Cortex of kidney (tissue), 1 donor: ENCODE measurements at places on chromosomes 1 and 21.

DNA sequence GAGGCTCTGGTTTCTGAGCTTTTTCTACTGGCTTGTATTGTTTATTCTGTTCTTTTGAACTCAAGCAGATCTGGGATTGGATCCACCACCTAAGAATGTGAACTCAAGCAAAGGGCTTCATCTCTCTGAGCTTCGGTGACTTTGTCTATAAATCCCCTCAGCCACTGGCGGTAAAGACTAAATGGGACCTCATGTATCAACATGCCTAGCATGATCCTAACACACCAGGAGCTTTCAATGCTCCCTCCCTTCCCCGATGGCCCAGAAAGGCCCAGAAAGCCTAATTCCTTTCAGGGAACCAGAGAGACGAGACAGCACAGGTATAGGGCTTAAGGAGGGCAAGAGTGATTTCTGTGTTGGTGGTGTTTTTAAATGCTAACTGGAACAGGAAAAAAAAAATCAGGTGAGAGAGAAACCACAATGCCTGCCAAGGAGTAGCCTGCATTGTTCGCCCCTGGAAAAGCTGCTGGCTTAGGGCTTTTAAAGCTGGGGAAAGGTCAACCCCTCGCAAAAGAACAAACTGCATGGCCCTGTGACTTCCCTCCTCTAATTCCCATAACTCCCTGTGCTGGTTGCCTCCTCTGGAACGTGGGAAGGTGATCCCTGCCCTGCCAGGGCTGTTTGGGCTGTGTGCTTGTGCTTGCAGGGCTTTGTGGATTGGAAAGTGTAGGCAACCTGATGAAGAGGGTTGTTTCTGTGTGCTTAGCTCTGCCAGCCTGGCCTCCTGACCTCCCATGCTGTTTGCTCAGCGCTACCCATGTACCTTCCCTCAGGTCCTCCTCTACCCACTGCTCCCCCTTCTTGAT, 147.0 kb downstream of the PLPP3 start:
- no peak for DNase-seq

- no peak for DNase-seq
These were observed 84.4 kb downstream of the CLEC20A start for GRCh38 chr1:178412400-178412770.

DNA sequence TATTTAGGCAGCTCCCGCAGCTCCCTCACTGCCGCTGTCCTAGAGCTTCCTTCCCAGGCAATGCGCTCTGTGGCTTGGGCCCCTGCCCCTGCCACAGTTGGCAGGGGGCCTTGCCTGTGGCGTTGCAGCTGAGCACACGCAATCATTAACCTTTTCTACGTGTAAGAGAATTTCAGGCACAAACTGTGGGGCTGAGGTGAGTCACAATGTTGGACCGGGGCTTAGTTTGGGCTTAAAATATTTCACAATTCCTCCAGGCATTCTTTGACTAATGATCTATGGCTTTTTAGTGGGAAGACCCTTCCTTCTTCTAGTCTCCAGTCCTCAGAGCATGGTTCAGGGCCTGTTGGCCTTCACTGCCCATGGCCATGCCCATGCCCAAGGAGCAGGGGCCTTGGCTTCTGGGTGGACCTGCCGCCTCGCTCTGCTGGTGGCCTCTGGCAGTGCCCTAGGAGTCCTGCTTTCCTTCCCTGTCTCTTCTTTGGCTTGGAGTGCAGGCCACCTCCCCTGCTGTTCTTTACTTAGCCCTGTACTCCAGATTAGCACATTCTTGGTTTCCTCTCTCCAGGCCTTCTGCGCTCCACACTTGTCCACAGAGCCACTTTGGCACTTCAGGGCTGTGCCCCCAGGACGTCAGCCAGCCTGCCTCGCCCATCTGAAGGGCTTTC, 39.2 kb downstream of the MAPKAPK2 start:
- DNase-seq = no peak

DNA sequence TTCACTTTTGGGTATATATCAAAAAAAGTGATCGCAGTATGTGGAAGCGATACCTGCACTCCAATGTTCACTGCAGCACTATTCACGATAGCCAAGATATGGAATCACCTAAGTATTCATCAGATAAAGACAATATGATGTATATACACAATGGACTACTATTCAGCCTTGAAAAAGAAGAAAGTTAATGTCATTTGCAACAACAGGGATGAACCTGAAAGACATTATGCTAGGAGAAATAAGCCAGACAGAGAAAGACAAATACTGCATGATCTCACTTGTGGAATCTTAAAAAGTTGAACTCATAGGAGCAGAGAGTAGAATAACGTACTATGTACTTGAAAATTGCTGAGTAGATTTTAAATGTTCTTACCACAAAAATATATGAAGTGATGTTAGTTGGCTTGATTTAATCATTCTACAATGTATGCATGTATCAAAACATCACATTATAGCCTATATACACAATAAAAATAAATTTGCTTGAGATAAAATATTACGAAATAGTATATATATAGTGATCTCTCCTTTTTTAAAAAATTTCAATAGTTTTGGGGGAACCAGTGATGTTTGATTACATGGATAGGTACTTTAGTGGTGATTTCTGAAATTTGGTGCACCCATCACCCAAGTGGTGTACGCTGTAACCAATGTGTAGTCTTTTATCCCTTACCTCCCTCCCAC, 56.0 kb downstream of the DTL start:
- DNase-seq = no peak

DNA sequence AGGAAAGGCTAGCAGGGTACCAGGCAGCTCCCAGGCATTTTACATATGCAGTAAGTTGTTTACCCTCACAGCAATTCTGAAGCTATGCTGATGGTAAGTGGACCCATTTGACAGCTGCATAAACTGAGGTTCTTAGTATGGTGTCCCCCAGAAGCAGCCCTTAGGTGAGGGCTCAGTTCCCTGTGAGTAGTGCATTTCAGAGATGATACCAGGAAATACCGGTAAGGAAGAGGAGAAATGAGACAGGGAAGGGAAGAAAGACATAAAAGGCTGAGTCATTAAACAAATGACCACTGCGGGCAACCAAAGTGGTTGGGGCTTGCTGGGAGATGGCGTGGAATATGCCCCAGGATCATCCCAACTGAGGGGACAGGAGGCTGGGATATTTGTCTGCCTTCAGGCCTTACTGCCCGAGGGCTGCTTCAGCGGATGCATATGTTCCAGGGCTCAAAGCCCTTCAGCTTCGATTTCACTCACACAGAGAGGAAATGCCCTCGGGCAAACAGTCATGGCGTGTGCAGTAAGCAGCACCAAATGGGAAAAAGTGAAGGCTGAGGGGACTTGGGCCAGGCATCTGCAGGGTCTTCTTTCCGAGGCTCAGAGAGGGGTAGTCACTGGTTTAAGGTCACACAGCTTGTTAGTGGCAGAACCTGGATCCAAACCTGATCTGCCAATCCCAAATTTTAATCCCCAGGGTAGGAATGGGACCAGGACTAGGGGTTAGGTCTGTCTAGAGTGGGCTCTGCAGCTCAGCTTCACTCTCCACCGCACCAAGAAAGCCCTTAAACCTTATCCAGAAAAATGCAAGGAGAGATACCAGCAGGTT, 133.7 kb upstream of the RUNX3 start:
- DNase-seq = no peak

DNA sequence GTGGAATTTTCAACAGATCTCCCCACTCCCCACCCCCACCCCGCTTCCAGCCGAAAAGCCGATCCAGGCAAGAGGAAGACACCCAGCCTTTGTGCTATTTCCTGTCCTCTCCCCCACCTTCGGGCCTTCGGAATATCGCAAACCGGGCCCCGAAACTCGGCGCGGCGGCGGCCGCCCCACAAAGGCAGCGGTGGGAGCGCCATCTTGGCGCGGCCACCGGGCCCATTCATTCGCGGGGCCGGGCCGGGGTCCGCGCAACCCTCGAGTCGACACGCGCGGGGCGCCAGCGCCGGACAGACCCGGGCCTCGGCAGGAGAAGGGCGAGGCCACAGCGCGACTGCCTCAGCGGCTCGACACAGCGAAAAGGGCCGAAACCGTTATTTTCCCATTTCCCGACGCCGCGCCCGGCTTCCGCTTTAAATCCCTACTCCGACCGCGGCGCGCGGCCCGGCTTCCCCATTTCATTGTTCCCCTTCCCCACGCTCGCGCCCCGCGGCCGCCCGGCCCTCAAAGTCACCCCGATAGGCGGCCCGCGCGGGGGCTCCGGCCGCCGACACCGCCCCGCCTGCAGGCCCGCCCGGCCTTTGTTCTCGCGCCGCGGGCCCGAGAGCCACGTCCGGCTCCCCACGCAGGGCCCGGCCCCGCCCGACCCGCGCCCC, 911 bp downstream of the GNB1 start:
- no peak for DNase-seq

DNA sequence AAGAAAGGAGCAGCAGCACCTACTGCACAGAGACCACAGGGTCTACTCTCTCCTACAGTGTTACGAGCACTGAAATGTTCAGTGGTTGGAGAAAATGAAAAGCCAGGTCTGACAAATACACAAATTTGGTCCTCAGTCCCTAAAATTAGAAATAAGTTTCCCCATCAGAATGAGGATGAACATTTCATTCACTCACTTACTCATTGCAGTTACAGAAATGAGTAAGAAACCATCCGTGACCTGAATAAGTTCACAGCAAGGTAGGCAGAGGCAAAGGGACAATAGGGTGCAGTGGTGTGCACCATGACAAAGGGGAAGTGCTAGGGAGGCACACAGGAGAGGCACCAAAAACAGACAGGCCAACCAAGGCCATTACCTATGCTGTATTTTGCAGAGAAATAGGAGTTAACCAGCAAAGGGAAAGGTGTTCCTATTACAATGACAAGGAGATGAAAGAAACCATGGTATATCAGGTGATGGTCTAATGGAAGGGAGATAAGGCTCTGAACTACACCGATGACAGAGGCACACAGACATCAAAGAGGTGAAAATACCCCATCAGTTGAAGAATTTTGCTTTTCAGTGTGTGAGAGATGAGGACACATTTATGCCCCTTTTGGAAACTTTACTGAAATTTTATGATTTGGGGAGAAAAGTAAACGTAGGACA, 29.4 kb downstream of the VAV3 start:
- DNase-seq = no peak

- no peak for DNase-seq
These were observed 68.3 kb upstream of the SPAG17 start for GRCh38 chr1:118253053-118253915.

DNA sequence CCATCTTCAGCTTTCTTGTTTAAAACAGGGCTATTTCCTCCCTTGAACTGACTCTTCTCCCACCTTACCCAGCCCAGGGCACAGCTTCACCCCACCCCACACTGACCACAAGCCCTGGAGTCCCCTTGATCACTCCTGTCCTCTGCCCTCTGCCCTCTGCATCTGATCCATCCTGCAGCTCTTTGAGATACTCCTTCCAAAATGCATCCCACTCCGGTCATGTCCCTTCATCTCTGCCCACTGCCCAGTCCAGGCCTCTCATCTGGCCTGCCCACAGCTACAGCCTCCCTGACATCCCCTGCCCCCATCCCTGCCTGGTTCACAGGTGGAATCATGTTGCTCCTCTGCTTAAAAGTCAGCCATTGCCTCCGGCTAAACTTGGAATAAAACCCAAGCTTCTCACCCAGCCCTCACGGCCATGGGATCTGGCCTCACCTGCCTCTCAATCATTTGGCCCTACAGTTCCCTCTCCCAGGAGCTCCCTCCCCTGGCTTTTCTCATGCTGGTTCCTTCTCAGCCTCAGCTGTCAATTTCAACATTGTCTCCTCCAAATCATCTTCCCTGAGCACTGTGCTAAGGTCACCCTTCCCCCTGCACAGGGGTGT, 202.0 kb downstream of the MATN1 start:
- no peak for DNase-seq

DNA sequence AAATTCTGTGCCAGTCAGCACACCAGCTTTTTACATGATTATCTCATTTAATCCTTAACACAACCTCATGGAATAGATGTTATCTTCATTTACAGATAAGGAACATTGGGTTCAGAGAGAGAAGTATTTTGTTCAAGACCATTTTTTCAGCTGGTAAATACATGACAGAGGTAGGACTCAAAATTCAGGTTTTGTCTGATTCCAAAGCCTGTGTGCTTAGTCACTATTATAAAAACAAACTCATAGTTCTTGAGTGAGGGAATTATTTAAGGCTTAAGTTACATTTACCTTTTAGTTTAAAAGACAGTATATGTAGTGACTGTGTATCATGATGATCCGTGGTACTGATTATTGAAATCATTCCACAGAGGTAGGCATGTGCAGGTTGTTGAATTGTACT, 125.2 kb downstream of the MAGI3 start:
- DNase-seq = no peak

- no peak for DNase-seq
These were observed 1.2 kb upstream of the SRSF11 start for GRCh38 chr1:70220015-70220414.

DNA sequence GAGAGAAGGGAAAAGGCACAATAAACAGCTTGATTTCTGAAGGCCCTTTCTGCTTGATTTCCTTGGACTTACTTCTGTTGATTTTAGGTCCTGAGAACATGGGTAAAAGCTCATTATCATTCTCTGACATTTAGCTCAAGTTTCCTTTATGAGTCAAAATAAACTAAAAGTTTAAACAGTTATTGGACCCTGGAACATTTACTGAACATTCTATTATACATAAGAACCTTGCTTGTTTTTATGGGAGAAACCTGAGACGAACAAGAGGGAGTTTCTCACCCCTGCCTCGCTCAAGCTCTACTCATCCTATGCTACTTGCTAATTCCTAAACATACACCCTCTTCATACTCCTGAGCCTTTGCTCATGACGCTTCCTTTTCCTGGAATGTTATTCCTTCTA, 538.3 kb upstream of the PKN2 start:
- DNase-seq = no peak

- no peak for DNase-seq
These were observed 513 bp upstream of the HHAT start for GRCh38 chr1:210328032-210328745.

DNA sequence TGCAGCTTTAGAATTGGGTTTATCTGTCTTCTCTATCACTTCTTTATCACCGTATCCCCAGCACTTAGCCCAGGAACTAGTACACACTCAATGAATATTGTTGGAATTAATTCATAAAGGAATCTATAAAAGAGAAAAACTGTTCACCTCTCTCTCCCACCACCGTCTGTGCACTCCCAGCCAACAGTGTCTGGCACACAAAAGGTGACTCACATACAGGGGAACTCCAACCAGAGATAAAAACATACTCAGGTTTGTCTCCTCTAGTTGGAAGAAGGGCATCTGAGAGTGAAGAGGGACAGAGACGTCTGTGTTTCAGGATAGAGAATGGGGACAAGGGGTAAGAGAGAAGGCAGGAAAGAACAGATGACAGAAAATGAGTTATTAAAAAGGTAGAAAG, 10.0 kb downstream of the ITLN1 start:
- no peak for DNase-seq
